ENCODE measurements at places on chromosomes 6 and 20.

GRCh38 chr6:107712665-107713551 is 111.2 kb downstream of the SCML4 start:
- no peak for DNase-seq

- no peak for DNase-seq
Measured at GRCh38 chr6:138772596-138773176, 883 bp upstream of the CCDC28A start.

DNA sequence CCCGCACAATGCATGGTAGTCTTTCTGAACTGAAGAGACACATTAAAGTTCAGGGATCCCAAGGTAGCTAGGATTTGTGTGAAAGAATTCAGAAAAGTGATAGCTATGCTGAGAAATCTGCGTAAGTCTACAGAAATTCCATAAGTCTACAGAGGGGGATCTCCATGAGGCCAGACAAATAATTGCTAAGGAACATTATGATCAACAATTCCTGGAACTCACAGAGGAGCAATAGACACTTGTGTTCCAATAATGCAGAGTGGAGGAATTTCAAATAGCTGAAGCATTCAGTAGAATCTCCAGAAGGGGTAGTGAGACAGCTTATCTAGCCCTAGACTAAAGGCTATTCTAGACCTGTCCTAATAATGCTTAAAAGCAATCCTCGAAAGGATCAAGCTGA is 315.7 kb upstream of the ECI2 start:
- DNase-seq = no peak

GRCh38 chr6:89290401-89291155 is 24.5 kb downstream of the GABRR2 start:
- DNase-seq = no peak

- DNase-seq = no peak
Measured at GRCh38 chr6:131160254-131160758, 25.0 kb downstream of the AKAP7 start.
